ENCODE measurements at places on chromosomes 1 and 21.

- peaks cover 22% of the 10 kb centered on the region for H3K4me1 ChIP-seq
- H3K27me3 ChIP-seq: peaks cover 70% of the 10 kb centered on the region
- H3K36me3 ChIP-seq: peaks cover 19% of the 10 kb centered on the region
- no peak overlapping the region for H3K27ac ChIP-seq
- H3K4me3 ChIP-seq: peak overlapping the region; percentile 65
These were observed 779 bp downstream of the PCP4L1 start for GRCh38 chr1:161259345-161259702.

GRCh38 chr1:173344034-173344743 is 132.9 kb upstream of the PRDX6 start:
- no peak overlapping the region for H3K4me3 ChIP-seq
- H3K27ac ChIP-seq: no peak overlapping the region
- no peak for DNase-seq
- peaks cover 6% of the 10 kb centered on the region for H3K36me3 ChIP-seq
- no peaks in the 10 kb centered on the region for H3K27me3 ChIP-seq

DNA sequence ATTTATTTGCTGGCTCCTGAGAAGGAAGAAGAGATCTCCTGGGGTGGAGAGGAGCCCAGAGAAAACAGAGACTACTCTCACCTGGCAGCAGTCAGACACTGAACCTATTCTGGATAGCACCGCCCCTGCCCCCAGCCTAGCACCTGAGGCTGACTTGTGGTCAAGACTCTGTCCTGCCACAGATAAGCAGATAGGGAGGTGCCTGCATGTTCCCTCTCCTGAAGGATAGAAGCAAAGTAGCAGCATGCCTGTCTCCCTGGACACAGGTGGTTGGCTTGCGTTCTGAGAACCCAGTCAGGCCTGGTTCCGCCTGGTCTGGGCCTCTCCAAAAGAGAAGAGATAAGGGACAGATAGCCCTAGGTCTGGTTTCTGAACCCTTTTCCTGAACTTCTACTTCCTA is 1.3 kb upstream of the EFNA3 start:
- H3K27ac ChIP-seq: no peak overlapping the region
- peaks cover 81% of the 10 kb centered on the region for H3K27me3 ChIP-seq
- H3K4me1 ChIP-seq: peaks cover 33% of the 10 kb centered on the region
- no peaks in the 10 kb centered on the region for H3K36me3 ChIP-seq

GRCh38 chr1:6358757-6359201 is 34.8 kb downstream of the ACOT7 start:
- no peak overlapping the region for H3K4me3 ChIP-seq
- peaks cover 49% of the 10 kb centered on the region for H3K4me1 ChIP-seq
- no peaks in the 10 kb centered on the region for H3K27me3 ChIP-seq

GRCh38 chr1:174239541-174239940 is 80.2 kb downstream of the RABGAP1L start:
- H3K27me3 ChIP-seq: no peaks in the 10 kb centered on the region
- peaks cover 19% of the 10 kb centered on the region for H3K36me3 ChIP-seq
- DNase-seq: no peak
- peak overlapping the region; percentile 96 for H3K27ac ChIP-seq
- H3K4me1 ChIP-seq: peaks cover 14% of the 10 kb centered on the region
- H3K4me3 ChIP-seq: peak overlapping the region; percentile 70

GRCh38 chr1:15767941-15768340 is 9.3 kb downstream of the FBLIM1 start:
- H3K27ac ChIP-seq: no peak overlapping the region
- H3K4me1 ChIP-seq: peaks cover 8% of the 10 kb centered on the region
- H3K4me3 ChIP-seq: no peak overlapping the region
- peaks cover 52% of the 10 kb centered on the region for H3K36me3 ChIP-seq

GRCh38 chr1:42940851-42941639 is 17.6 kb downstream of the SLC2A1 start:
- H3K27ac ChIP-seq: peak overlapping the region; percentile 91
- DNase-seq: no peak
- H3K4me1 ChIP-seq: peaks cover 90% of the 10 kb centered on the region
- H3K36me3 ChIP-seq: peaks cover 85% of the 10 kb centered on the region

DNA sequence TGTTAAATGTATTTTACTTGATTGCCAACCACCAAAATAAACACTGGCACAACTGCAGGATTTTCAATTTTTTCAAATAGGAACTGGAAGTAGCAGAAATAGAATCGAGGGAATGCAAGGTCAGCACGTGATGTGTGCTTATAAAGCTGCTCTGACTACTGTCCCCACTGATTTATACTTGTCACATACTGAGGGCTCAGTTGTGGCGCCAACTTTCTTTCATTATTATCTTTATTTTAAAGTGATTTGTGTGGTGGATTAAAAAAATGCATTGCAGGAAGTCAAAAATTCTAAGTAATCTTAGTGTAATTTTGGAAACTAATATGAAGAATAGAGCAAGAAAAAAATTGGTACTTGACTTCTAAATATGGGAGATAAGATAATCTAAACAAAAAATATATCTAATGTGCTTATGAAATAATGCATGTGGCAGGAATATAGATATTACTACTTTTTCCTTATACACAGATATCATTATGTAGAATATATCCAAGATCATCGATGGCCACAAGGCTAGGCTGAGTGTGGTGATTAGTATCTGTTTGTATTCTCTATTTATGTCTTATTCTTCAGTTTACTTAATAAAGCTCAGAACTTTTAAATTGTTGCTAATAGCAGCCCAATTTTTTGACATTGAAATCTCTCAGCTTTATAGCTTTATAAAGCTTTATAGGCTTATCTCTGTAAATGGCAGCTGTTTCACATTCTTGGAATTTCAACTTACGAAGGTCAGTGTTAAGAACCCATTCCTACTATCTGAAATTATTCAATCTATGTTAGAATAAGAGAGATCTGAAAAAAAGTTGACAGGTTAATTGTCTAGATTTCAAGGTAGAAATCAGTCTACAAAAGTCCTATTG is 404.5 kb upstream of the ADAMTS5 start:
- no peaks in the 10 kb centered on the region for H3K27me3 ChIP-seq
- H3K27ac ChIP-seq: peak overlapping the region; percentile 64
- peaks cover 9% of the 10 kb centered on the region for H3K36me3 ChIP-seq
- no peak for DNase-seq
- peaks cover 58% of the 10 kb centered on the region for H3K4me1 ChIP-seq
- H3K4me3 ChIP-seq: no peak overlapping the region

DNA sequence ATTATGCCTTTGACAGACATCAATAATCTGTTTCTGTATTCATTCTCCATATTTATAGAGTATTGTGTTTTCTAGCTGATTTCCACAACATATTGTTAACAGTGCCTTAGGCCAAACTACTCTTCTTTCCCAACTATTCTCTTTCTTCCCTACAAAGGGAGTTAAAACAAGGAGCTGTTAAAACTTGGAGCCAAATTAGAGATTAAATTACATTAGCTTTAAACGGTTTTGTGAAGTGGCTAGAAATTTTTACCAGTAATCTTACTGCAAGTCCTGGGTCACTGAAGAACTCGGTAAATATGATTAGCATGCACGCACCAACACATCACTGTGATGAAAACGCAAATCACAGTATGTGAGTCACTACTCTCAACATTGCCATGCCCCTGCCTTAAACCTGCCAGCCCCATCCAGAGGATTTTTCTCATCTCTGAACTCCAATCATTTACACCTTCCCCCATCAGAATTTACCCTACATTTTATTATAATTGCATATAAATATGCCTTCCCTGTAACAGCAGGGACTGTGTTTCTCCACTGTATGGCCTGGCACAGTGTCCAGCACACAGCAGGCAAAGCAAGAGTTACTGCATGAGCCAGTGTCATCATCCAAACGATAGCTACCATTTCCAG is 1.5 kb upstream of the PRDX6 start:
- H3K27ac ChIP-seq: no peak overlapping the region
- DNase-seq: no peak
- H3K36me3 ChIP-seq: peaks cover 65% of the 10 kb centered on the region
- peaks cover 41% of the 10 kb centered on the region for H3K4me1 ChIP-seq
- no peaks in the 10 kb centered on the region for H3K27me3 ChIP-seq

GRCh38 chr1:220990427-220991339 is 111.4 kb downstream of the HLX start:
- H3K27ac ChIP-seq: no peak overlapping the region
- DNase-seq: no peak
- H3K36me3 ChIP-seq: no peaks in the 10 kb centered on the region
- no peak overlapping the region for H3K4me3 ChIP-seq

- no peak overlapping the region for H3K4me3 ChIP-seq
- peaks cover 11% of the 10 kb centered on the region for H3K27me3 ChIP-seq
- H3K36me3 ChIP-seq: no peaks in the 10 kb centered on the region
- H3K4me1 ChIP-seq: no peaks in the 10 kb centered on the region
These were observed 62.3 kb upstream of the EDN2 start for GRCh38 chr1:41546833-41547135.

DNA sequence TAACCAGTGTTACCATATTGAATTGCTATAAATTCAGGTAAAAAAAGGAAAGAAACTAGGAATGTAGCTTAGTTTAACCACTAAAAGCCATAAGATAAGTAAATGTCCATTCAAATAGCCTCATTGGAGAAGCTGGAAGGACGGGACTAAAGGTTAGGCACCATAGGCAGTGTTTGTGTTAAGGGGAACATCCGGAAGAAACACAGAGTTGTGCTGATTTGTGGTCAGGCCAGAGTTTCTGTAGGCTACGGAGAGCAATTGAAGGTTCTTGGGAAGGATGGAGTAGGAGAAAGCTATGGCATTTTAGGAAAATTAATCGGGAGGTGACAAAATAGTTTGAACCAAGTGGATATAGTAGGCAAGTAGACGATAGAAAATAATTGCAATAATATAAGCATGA is 1.3 kb upstream of the KCNJ10 start:
- DNase-seq: no peak
- no peak overlapping the region for H3K27ac ChIP-seq

DNA sequence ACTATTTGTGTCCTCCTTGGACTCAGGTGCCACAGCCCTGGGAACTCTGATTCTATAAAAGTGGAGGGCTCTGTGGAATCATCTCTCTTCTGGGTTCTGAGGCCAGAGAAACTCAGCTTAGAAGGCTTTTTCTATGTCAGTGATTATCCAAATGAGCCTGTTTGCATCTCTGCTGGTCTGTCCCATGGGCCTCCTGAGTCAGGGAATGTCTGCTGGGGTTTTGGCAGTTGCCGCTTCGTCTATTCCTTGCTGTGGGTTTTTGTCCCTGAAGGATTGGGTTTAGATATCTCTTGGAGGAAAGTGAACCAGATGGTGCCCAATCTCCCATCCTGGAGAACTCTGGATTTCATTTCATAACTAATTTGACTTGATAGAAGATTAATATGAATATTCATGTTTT is 297.6 kb downstream of the HHAT start:
- H3K4me1 ChIP-seq: no peaks in the 10 kb centered on the region
- H3K36me3 ChIP-seq: no peaks in the 10 kb centered on the region
- DNase-seq: no peak
- H3K27ac ChIP-seq: no peak overlapping the region

DNA sequence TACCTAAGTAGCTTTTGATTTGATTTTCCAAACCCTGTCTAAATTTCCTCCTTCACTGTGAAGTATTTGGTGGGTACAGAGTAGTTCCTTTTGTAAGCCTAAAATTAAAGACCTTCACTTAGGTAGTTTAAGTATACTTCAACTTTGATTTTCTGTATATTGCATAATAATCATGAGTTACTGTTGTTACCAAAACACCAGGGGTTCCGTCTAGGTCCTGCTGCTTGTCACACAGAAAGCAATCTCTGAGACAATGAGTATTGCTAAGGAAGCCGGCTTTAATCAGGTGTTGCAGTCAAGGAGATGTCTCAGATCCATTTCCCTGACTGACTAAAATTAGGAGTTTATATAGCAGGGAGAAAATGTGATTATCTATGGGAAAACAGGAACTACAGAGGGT is 15.3 kb downstream of the RPS6KC1 start:
- H3K36me3 ChIP-seq: no peaks in the 10 kb centered on the region
- no peaks in the 10 kb centered on the region for H3K27me3 ChIP-seq
- H3K4me1 ChIP-seq: peaks cover 22% of the 10 kb centered on the region
- H3K4me3 ChIP-seq: no peak overlapping the region
- DNase-seq: no peak
- no peak overlapping the region for H3K27ac ChIP-seq

DNA sequence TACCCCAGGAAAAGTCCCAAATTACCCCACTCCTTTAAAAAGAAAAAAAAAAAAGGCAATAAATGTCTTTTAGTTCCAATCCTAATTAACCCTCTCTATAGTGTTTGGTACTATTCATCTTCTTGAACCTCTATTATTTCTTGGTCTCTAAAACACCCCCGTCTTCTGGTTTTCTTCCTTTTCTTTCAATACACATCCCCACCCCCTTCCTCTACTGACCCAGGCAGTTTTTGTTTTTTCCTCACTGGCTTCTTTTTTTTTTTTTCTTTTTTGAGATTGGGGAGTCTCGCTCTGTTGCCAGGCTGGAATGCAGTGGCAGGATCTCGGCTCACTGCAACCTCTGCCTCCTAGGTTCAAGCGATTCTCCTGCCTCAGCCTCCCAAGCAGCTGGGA is 26.1 kb downstream of the EGLN1 start:
- no peak overlapping the region for H3K4me3 ChIP-seq
- H3K4me1 ChIP-seq: peaks cover 18% of the 10 kb centered on the region
- H3K36me3 ChIP-seq: no peaks in the 10 kb centered on the region
- no peak overlapping the region for H3K27ac ChIP-seq
- no peaks in the 10 kb centered on the region for H3K27me3 ChIP-seq

- no peak overlapping the region for H3K4me3 ChIP-seq
These were observed 98.2 kb downstream of the TNFSF18 start for GRCh38 chr1:172952516-172952915.

- H3K27ac ChIP-seq: no peak overlapping the region
- H3K4me3 ChIP-seq: no peak overlapping the region
- H3K36me3 ChIP-seq: no peaks in the 10 kb centered on the region
- no peak for DNase-seq
- peaks cover 16% of the 10 kb centered on the region for H3K4me1 ChIP-seq
- no peaks in the 10 kb centered on the region for H3K27me3 ChIP-seq
These were observed 9.9 kb upstream of the GPR161 start for GRCh38 chr1:168146626-168147025.

DNA sequence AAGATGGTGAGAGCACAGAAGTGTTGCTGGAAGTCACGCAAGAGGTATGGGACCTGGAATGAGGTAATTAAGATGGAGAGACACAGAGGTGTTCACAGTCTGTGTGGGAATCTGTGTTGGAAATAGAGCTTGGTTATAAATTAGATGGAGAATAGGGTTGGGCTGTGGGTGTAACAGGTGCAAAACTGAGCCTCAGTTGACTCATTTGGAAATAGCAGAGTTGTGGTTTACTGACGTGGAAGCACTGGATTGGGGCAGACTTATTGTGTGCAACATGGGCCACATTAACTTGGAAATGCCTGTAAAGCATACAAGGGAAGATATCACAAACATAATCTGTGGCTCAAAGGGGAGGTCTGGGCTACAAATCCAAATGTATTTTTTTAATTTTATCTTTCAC is 13.0 kb downstream of the CAMSAP2 start:
- 0 out of 2 replicates have a peak overlapping the region, but pooled peaks have one; percentile 0 for H3K27ac ChIP-seq
- H3K27me3 ChIP-seq: no peaks in the 10 kb centered on the region
- peaks cover 5% of the 10 kb centered on the region for H3K36me3 ChIP-seq
- no peaks in the 10 kb centered on the region for H3K4me1 ChIP-seq

GRCh38 chr1:185473186-185473585 is 156.1 kb upstream of the IVNS1ABP start:
- no peak overlapping the region for H3K4me3 ChIP-seq
- no peaks in the 10 kb centered on the region for H3K27me3 ChIP-seq
- H3K36me3 ChIP-seq: no peaks in the 10 kb centered on the region
- H3K27ac ChIP-seq: no peak overlapping the region
- H3K4me1 ChIP-seq: peaks cover 6% of the 10 kb centered on the region

GRCh38 chr1:61226791-61227567 is 144.6 kb downstream of the NFIA start:
- H3K36me3 ChIP-seq: no peaks in the 10 kb centered on the region
- no peaks in the 10 kb centered on the region for H3K27me3 ChIP-seq
- H3K4me3 ChIP-seq: no peak overlapping the region
- no peak for DNase-seq

Measured in WTC11 (cell line).